Common myeloid progenitor, CD34-positive (primary cell): ENCODE measurements at places on chromosomes 4 and X.

GRCh38 chr4:105837037-105837436, 58.2 kb upstream of the NPNT start:
- no peak for DNase-seq

GRCh38 chr4:141275834-141276233, 55.1 kb downstream of the ZNF330 start:
- DNase-seq: peak; percentile 66

DNA sequence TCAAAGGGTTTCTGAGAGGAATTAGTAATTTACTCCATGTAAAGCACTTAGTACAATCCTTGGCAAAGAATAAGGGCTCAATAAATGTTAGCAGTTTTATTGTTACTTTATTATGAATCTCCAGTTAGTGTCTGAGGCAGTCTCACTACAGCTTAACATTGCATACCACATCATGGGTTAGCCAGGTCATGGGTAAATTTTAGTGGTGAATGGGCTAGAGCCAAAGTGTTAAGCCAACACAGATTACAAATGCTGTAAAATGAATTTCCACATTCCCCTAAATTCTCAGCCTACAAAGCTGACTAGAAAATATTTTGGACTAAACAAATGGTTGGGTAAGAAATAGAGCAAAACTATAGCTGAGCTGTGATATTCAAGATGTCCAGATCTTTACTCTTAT, 72.4 kb downstream of the NRK start:
- DNase-seq: no peak

DNA sequence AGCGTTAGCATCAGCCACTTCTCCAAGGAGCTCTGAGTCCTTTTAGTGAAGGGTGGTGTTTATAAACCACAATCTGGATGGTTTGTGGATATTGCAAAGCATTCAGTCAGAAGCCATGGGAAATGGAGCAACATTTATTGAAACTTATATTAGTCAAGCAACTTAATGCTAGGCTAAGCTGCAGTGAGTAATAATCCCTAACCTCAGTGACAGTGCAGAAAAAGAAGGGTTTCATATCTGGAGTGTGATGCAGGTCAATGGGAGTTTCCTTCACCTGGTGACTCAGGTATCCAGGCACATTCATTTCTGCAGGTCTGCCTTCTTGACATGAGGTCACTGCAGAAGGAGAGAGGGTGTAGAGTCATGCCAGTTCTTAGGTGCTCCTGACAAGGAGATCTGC, 10.4 kb upstream of the DRD5 start:
- no peak for DNase-seq

- no peak for DNase-seq
Observed at GRCh38 chr4:67256388-67257043, 288.8 kb downstream of the CENPC start.

GRCh38 chrX:150767475-150768131, 74.4 kb downstream of the MTMR1 start:
- DNase-seq: peak; percentile 9

DNA sequence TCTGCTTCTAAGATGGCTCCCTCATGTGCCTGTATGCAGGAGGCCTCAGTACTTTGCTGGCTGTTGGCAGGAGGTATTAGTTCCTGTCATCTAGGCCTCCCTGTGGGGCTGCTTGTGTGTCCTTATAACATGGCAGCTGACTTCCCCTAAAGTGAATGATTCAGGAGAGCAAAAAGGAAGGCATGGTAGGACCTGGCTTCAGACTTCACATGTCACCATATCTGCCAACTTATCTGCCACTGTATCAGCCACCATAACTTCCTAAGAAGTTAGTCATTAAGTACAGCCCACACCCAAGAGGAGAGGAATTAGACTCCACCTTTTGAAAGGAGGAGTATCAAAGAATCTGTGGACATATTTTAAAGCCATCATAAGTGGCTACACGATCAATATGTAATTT, 122.5 kb downstream of the UCHL1 start:
- DNase-seq: peak; percentile 8

- DNase-seq: no peak
Observed at GRCh38 chrX:47166126-47166525, 21.1 kb downstream of the RBM10 start.

GRCh38 chrX:72312311-72312940, 6.7 kb upstream of the CITED1 start:
- no peak for DNase-seq

GRCh38 chr4:53937918-53938317, 126.5 kb downstream of the CHIC2 start:
- DNase-seq: no peak

DNA sequence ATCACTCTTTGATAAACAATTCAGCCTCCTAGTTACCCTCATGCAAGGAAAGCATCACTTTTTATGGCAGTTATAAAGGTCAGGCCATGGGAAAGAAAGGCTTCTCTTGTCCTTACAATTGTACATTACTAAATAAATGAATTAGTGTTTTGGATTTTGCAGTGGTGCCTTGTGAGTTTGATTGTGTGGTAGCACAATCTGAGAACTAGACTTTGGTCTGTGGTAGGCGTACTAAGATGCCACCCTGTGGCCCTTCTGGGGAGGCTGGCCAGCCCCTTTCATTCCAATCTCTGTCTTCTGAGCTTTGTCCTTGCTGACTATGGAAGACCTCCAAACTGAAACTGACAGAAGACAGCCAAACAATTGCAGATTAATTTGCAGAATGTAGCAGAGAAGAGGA, 14.6 kb upstream of the HNRNPD start:
- DNase-seq: no peak

- no peak for DNase-seq
Observed at GRCh38 chrX:112636288-112636687, 43.5 kb downstream of the LHFPL1 start.

- no peak for DNase-seq
Observed at GRCh38 chr4:60482921-60483351, 717.2 kb upstream of the ADGRL3 start.

- no peak for DNase-seq
Observed at GRCh38 chrX:19799319-19800182, 87.8 kb downstream of the SH3KBP1 start.

DNA sequence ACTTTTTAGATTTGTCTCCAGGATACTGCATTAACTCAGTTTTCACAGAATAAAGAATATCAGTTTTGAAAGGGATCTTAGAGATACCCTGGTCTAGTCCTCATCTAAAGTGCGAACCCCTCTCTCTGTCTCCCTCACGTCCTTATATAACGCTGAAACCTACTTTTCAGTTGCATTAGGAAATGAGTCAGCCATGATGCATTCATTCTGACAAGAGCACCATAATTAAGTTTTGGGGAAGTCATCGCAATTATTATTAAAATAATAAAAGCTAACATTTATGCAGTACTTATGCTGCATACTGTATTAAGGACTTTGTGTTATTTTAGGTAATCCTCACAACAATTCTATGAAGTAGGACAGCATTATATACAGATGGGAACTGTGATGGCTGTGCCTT, 116.1 kb downstream of the REELD1 start:
- no peak for DNase-seq

DNA sequence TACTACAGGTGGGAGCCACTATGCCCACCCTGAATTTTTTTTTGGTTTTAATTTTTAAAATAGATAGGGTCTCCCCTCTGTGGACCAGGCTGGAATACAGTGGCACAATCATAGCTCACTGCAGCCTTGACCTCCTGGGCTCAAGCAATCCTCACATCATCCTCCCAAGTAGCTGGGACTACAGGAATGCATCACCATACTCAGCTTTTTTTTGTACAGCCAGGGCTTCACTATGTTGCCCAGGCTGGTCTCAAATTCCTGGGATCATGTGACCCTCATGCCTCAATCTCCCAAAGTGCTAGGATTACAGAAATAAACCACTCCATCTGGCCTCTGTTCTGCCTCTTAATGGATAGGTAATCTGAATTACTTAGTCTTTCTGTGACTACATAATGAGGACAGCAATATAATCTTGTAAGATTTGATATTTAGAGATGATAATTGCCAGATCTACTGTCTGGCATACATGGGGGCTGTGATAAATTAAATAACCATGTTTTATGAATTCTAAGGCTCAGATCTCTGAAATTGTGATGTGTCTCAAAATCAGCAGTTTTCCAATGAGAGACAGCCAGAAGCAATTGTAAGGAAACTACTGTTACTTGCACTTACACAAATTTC, 26.7 kb downstream of the PDS5A start:
- DNase-seq: no peak

GRCh38 chr4:81652069-81652478, 180.4 kb upstream of the RASGEF1B start:
- DNase-seq: no peak

GRCh38 chrX:8672176-8672575, 59.8 kb downstream of the ANOS1 start:
- DNase-seq: no peak

- no peak for DNase-seq
Observed at GRCh38 chr4:47315346-47315745, 148.2 kb downstream of the COMMD8 start.

GRCh38 chr4:1666391-1666790, 17.7 kb downstream of the FAM53A start:
- no peak for DNase-seq

DNA sequence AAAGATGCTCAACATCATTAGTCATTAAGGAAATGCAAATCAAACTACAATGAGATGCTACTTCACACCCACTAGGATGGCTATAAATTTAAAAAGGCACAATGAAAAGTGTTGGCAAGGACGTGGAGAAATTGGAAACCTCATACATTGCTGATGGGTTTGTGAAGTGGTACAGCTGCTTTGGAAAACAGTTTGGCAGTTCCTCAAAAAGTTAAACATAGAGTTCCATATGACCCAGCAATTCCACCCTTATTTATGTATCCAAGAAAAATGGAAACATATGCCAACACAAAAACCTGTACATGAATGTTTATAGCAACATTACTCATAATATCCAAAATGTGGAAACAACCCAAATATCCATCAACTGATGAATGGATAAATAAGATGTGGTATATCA, 101.3 kb upstream of the MAGEB10 start:
- no peak for DNase-seq

DNA sequence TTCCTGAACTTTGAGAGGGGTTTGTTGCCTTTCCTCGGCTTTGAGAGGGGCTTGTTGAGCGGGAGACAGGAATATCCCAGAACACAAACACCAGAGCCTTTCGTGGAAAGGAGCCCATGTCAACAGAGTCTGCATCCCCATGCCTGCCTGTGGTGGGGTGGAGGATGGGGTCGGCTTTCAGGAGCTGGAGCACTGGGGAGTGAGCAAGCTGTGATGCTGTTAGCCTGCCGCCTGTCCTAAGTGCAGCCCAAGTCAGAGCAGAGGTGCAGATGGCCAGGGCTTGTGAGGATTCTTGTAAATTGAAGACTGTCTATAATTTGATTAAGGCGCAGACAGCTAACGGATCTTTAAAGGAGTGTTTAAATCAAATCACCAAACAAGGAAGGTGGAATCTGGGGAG, 103.3 kb upstream of the ANK2 start:
- no peak for DNase-seq

GRCh38 chrX:12366440-12366839, 228.2 kb downstream of the FRMPD4 start:
- no peak for DNase-seq
